ENCODE measurements at places on chromosomes 7 and 10.
A peak's percentile ranks its signal among the peaks of the same experiment; 100 is the strongest.

GRCh38 chr10:6978187-6978627 is 398.1 kb upstream of the PRKCQ start:
- DNase-seq: no peak

DNA sequence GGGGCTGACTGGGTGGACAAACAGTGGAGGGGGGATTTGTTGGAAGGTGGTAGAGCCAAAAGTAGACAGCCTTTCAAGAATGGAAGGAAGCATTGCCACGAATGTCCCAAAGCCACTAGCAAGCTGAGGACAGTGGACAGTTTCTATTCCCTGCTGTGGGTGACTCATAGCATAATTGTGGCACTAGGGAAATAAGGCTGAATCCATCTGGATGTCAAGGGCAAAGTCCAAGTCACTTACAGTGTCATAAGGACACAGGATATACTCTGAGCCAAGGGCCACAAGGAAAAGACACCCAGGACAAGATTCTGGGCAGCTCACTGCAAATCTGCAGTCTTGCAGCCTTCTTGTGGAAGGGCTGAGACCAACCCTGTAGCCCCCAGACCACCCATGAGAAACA is 79.7 kb downstream of the FRMPD2 start:
- no peak for DNase-seq

- DNase-seq: no peak
Measured at GRCh38 chr10:2791774-2792443, 275.4 kb upstream of the PFKP start.

GRCh38 chr10:127492607-127493250 is 56.4 kb upstream of the NPS start:
- no peak for DNase-seq

DNA sequence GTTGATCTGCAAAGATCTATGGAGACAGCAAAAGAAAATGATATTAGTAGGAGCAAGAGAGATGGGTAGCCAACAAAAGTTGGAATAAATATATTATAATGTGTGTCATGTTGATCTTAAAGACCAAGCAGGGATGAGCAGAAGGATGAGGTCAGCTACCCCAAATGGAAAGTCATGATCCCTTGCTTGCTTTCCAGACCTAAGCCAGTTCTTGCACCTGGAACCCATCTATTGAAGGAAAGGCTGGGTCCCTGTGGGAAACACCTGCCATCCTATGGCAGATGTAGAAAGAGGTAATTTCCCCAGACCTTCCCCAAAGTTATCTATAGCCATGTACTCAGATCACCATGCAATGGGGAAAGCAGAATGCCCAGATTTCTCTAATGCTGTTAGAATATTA is 52.5 kb downstream of the LYZL2 start:
- no peak for DNase-seq

- DNase-seq: peak; percentile 11
Measured at GRCh38 chr10:30002426-30003266, 56.7 kb downstream of the JCAD start.

GRCh38 chr10:121568275-121568674 is 30.0 kb downstream of the FGFR2 start:
- no peak for DNase-seq

GRCh38 chr7:108503112-108504026 is 22.6 kb downstream of the PNPLA8 start:
- no peak for DNase-seq

DNA sequence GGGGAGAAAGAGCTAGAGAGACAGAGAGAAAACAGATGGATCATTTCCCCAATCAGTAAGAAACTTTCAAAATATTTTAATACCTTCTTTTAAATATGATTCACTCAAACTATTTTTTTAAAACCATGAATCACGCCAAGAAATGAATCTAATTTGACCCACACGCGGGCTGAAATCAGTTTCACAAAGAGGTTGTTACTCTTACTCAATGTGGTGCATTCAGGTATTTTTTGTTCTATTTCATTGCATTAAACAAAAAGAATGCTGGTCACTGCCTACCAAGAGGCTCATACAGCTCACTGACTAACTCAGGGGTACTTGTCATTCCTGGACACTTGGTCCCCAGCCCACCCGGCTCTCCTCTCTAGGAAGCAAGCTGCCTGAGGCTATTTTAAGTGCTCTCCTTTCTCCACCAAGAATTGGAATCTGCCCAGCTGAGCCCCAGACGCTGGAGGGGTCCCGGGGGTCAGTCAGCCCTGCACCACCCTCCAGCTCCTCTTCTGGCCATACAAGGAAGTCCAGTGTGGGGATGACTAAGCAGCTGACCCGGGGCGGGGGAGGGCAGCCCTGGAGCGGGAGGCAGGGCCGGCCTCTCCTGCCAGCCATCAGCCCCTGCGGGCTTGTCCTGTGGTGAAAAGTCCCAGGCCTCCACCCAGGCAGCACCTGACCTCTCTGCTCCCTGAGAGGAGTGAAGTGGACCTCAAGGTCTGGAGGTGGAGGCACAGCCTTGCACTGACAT is 21.7 kb upstream of the PFKP start:
- DNase-seq: no peak

- DNase-seq: no peak
Measured at GRCh38 chr7:40101201-40101600, 33.2 kb downstream of the MPLKIP start.

DNA sequence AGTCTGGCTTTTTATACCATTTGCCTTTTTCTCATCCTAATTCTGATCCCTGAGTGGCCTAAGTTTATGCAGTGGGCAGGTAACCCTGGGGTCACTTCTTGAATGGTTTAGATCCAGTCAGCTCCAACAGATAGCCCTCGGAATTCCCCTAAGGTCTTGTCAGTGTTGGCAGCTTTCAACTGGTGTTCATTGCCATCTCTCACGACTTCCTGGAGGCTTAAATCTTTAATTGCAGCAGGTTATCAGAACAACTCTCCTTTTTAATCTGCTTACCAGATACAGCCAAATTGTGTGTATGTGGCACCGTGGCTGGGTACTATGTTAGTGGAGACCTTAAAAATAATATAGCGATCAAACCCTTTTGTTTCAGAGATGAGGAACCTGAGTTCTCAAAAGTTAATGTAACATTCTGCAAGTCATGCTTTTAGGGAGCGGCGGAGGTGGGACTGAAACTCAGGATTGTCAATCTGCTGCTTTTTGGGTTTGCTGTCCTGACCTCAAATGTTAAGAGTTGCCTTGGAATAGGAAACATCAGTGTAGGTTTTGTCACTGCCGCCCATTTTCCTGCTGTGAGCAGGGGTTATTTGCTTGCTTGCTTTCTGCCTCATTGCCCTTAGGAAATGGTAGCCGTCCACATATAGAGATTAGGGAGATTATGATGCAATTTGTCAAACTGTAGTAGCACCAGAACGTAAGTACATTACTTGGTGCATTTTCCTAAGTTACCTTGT is 818 bp downstream of the DLD start:
- no peak for DNase-seq

DNA sequence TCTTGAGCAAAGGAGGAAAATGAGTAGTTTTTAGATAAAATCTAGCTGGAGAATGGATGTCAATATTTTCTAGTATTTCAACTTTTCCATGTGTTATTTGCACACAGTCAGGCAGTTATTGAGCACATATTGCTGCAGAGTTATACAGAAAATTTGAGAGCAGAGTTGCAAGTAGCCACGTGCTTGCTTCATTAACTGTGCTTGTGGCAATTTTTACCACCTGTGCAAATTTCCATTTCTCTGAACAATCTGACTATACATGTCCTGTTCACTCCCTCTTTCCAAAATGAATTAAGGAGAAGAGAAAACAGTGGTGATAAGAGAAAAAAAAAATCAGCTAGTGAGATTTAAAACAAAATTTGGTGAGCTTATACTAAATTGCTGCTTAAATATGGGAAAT is 178.5 kb downstream of the TAX1BP1 start:
- DNase-seq: no peak

DNA sequence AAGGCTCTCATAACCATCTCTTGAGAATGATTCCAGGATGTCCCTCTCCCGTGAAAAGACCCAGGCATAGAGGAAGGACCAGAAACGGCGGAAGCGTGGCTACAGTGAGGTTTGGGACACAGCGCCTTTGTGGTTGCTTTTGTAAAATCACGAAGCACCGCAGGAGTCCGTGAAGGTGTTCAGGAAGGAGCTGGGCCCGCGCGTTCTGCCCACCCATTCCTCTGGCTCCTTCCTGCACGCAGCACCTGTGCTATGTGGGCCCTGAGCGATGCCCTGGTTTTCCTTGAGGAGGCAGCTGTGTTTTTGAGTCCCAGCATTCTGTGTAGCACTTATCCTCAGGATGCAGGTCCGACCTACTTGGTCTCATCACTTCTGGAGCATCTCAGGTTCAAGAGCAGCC is 112.8 kb downstream of the TRRAP start:
- DNase-seq: no peak

GRCh38 chr10:92541583-92541982 is 32.3 kb downstream of the IDE start:
- no peak for DNase-seq

GRCh38 chr10:88066876-88067275 is 203.5 kb downstream of the PTEN start:
- no peak for DNase-seq

GRCh38 chr7:121475806-121476205 is 79.7 kb upstream of the FAM3C start:
- no peak for DNase-seq

- DNase-seq: no peak
Measured at GRCh38 chr10:50527442-50528043, 96.2 kb downstream of the SGMS1 start.

DNA sequence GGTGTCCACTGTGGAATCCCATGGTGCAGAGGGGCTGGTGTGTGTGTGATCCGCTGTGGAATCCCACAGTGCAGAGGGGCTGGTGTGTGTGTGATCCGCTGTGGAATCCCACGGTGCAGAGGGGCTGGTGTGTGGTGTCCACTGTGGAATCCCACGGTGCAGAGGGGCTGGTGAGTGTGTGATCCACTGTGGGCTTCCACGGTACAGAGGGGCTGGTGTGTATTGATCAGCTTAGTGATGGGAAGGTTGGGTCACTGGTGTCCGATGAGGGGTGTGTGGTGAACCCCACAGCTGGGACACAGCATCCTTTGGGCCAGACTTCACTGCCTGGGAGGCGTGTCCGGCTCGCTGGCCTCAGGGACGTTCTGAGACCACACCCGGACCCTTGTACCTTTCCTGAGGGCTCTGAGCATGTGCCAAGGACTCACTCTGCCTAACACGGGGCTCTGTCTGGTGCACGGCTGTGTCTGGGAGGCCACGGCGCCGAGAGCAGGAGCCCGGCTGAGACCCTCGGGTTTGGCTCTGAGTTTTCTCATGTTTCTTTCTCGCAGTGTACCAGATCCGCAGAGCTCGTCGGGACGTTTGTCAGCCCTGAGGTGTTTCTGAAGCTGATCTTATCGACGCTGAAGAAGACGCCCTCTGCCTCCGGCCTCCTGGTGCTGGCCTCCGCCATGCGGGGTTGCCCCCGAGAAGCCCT is 29.3 kb upstream of the PRKAR1B start:
- no peak for DNase-seq

GRCh38 chr10:112988839-112989406 is 38.9 kb downstream of the TCF7L2 start:
- DNase-seq: no peak

GRCh38 chr10:16565604-16566003 is 43.9 kb upstream of the C1QL3 start:
- DNase-seq: no peak

All from stimulated activated CD4-positive, alpha-beta T cell treated with anti-CD3 and anti-CD28 coated beads, TNF-alpha, amount 100 ng/mL, for 4 hours (primary cell).